ENCODE measurements at places on chromosomes 2 and 18.

DNA sequence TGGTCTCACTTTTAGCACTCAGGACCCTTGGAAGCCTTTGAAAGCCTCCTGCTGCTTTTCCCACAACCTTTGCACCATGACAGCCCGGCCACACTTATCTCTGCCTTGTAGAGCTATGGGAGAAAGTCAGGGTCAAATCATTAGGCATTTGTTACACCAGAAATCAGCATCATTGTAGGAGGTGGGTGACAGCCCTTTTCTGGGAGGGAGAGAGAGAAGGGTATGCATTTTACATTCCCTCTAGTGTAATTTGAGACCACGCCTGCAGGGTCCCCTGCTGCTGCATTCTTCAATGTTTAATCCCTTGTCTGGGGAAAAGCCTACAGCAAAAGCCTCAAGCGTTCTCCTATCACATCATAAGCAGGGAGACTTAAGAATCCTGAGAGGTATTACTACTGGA, 766.8 kb upstream of the FAM98A start:
- no peak for DNase-seq

DNA sequence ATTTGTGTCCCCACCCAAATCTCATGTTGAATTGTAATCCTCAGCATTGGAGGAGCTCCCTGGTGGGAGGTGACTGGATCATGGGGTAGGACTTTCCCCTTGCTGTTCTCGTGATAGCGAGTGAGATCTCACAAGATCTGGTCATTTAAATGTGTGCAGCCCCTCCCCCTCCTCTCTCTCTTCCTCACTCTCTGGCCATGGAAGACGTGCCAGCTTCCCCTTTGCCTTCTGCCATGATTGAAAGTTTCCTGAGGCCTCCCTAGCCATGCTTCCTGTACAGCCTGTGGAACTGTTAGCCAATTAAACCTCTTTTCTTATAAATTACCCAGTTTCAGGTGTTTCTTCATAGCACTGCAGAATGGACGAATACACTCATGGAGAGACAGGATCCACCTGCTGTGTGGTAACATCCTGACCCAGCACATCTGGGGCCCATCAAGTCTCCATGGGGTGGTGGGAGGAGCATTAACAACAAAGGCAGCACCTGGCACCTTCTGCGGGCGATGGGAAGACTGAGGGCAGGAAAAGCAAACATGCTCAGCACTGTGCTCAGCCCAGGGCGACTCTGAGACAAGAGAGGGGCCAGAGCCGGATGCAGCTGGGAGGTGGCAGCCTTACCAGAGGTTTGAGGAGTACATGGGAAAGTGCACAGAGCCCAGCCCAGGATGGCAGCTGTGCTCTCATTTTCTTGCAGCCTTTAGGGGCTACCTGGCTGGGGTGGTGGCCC, 16.2 kb upstream of the ALPP start:
- no peak for DNase-seq

DNA sequence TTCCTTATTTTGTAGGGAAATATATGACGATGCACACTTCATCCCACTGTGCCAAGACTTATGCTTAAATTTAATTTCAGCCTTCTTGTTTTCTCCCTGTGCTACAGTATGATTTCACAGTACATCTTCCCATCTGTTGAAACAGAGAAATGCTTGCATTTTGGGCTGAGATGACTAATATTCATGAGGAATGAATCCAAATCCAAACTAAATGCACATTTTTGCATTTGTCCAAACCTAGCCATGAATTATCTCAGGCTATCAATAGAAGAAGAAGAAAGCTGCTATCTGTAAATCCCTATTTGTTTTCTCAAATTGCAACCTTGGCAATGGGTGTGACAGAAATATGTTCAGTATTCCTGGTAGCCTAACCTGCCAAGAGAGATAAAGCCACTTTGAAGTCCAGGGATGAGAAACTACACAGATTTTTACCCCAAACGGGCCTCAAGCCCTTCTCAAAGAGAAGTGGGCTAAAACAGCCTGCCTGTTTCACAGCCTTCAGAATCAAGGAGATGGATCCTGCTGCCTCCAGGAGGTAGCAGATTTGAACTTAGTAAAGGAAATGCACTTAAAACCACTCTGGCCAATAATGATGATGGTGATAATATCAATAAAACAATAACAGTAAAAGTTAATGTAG, 306.9 kb upstream of the NT5C1B start:
- DNase-seq, result no peak

- DNase-seq, result no peak
Observed at GRCh38 chr18:75658330-75658729, 230.8 kb upstream of the SMIM21 start.

DNA sequence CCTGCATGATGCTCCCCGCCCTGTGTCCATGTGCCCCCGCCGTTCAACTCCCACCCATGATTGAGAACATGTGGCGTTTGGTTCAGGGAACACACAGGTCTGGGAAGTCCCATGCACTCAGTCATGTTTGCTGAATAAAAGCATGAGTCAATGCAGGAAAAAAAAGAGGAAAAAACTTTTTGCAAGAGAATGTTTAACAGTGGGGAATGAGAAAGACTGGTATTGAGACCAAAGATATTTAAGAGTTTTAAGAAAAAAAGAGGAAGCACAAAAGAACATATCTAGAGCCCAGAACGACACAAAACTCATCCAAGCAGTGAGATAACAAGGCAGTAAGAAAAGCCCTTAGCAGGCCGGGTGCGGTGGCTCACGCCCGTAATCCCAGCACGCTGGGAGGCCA, 279.2 kb upstream of the THSD7B start:
- DNase-seq, result no peak

DNA sequence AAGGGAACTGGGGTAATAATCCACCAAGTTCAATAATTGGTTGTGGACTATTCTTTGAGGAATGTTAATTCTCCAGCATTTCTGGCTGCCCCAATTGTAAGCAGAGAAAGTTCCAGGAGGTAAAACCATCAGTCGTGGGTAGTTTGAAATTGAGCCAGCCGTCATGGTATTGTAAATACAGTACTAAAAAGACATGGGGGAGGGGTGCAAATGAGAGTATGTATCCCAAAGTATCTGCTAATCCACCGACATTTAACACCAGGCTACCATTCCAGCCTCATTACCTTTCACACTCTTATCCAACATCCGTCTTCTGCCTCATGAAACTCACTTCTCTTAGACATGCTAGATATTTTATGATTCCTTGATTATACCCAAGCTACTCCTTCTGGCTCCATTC, 507.9 kb downstream of the ERBB4 start:
- DNase-seq, result no peak

GRCh38 chr18:10045296-10045891, 131.6 kb downstream of the VAPA start:
- DNase-seq, result no peak

DNA sequence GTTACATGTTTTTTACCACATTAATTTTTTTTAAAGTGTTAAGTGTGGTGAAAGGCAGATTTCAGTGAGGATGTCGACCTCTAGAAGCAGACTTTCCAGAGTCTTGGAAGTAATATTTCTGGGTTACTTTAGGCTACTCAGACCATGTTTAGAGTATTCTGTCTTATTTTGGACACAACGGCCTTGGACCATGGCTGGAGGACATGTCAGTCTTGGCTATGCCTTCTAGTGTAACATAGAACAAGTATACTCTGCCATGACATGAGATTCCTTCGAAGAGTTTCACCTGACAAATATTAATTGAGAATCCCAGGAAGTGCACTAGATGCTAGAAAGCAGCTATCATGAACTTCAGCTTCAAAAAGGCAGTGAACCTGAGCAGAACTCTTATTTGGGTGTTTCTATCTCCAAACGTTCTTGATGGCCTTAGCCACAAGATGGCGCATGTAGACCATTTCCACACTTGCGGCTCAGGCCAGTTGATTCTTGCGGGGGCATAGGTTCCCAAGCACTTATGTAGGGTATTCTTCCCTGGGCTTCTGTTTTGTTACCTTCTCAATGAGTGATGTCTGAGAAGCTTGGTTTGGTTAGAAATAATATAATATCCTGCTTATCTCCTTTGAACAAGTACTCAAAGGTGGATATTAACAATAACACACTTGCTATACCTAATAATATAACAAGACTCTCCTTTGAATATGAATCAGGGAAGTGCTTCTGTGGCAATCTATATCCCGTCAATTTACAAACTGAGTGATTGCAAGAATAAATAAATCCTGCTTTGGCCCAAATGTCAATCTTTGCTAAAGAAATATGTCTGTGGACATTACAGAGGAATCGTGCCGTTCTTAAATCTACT, 62.0 kb downstream of the CACNB4 start:
- DNase-seq, result peak; percentile 7

- DNase-seq, result no peak
Observed at GRCh38 chr2:220341014-220341413, 713.6 kb downstream of the SLC4A3 start.
